ENCODE measurements at places on chromosomes 4 and X.

DNA sequence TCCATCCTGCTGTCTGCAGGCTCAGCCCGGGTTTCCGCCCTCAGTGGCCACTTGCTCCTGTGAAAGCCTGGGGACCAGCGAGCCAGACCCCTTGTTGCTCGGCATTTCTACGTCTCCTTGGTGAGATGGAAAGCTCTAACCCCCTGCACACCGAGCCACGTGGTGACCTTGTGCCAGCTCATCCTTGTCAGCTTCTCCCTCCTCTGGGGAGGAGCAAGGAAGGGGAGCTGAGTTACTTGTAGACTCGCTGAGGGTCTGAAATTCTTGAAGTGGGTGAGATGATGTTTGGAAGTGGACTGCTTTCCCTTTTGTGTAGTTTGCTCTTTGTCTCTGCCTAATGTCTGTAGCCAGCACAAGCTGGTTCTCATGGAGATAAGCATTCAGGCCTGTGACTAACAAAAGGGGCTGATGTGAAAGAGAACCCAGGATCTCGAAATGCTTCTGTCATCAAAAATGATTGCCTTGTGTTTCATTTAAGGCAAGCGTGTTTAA lies 29.3 kb downstream of the RGS12 start:
- DNase-seq = no peak

GRCh38 chr4:88659890-88660208 lies 37.8 kb downstream of the NAP1L5 start:
- DNase-seq = no peak

DNA sequence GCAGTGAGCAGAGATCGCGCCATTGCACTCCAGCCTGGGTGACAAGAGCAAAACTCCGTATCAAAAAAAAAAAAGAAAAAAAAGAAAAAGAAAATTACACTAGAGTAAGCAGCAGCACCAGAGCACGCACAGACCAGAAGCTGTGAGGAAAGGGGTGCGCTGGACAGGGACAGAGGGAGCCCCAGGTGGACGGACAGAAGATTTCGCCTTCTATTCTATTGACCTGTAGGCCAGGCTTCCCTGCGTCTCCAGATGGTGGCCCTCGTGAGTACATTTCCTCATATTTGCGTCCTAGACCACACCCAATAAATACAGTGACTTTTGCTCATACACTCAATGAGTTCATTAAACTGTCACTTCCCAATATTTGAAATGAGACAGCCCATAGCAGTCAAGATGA lies 19.1 kb downstream of the MTNR1A start:
- no peak for DNase-seq

DNA sequence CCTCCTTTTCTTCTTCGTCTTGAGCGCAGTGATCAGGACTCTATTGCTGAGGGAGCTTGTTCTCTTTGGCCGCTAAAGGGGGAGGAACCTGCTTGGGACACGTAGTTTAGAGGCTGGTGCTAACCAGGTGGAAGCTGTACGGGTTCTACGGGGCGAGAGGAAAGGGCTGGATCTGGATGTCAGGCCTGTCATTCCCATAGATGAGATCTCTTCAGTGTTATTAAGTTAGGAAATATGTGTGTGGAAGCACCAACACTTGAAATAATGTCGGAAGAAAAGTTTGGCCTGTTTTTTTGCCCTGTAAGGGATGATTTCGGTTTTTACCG lies 643 bp downstream of the SRP72 start:
- DNase-seq = no peak

GRCh38 chr4:127210893-127211649 lies 421.7 kb upstream of the INTU start:
- DNase-seq = no peak

GRCh38 chr4:147765121-147765529 lies 33.2 kb downstream of the ARHGAP10 start:
- no peak for DNase-seq

- no peak for DNase-seq
Measured at GRCh38 chr4:150310159-150310895, 232.1 kb downstream of the DCLK2 start.

- DNase-seq = no peak
Measured at GRCh38 chr4:34289489-34289888, 1954.8 kb downstream of the ARAP2 start.

GRCh38 chr4:157994863-157995262 lies 178.0 kb downstream of the GASK1B start:
- no peak for DNase-seq

DNA sequence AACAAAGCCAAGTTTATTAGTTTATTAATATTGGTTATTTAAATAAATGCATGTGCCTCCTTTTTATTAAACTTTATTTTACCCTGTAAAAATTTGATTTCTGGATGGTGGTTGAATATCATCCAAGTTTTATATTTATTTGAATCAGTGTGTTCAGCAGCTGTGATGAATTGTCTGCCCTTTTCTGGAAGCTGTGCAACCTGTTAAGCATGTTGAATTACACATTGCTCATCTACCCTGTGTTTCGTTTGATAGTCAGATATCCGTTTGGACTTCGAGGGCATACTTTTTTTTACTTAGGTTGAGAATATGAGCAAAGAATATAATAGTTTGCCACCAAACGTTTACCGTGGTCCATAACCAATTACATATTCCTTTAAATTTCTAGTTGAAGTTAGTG lies 95.8 kb upstream of the TENM3 start:
- no peak for DNase-seq

DNA sequence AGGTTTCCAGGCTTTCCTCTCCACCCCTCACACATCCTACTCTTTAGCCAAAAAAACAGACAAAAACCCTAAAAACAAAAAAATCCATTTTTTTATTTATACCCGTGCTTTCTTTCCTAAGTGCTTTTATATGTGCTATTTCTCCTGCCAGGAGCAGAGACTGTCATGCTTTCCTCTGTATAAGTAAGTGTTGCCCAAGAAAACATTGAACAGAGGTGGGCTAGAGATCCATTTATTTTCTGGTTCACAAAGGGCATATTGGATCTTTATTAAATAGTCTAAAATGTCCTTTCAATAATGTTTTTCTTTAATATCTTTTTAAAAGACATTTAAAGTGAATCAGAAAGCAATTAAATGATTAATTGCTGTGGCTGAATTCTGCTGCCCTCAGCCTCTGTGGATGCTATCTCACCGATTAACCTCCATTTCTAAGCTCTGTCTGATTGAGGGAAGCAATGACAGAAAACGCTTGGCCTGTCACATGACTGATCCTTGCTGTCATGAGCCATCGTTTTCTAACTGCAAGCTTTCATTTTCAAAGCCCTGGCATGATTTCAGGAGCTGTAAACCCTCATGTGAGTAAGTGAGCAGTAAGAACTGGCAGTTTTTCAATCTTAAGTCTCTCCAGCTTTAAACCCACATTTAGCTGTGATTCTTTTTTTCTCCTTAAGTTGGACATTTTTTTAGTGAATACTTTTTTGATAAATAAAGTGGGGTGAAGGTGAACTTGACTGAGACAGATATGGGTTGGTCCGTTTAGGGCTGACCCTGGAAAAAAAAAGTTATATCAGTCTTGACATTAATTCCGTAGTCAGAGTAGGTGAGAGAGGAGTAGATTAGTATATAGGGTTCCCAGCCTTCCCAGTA lies 180.7 kb upstream of the PGRMC2 start:
- no peak for DNase-seq

DNA sequence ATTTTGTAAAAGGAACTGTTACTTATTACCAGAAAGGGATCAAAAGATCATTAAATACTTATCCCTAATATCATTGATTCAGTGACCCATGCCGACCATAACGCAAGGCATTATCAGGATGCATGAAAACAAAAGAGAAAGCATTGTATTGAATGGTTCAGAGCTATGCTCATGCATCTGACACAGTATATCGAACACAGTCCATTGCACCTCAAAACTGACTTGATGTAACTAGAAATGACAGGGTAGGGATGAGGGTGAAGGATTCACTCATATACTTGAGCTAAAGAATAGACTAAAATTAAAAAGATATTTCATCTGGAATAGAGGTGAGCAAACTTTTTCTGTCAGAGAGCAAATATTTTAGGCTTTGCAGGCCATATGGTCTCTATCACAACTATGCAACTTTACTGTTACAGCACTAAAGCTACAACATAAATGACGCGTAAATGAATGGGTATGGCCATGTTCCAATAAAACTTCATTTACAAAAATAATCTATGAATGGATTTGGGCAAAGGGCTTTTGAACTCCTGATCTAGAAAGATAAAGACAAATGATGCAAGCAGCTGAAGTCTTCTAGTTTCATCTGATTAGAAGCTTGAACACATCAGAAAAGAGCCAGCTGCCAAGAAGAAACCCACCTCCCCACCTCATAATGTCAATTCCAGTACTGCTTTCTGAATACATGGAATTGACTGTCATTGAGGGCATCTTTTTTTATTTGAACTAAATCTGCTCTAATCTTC lies 12.9 kb upstream of the SPP1 start:
- no peak for DNase-seq

DNA sequence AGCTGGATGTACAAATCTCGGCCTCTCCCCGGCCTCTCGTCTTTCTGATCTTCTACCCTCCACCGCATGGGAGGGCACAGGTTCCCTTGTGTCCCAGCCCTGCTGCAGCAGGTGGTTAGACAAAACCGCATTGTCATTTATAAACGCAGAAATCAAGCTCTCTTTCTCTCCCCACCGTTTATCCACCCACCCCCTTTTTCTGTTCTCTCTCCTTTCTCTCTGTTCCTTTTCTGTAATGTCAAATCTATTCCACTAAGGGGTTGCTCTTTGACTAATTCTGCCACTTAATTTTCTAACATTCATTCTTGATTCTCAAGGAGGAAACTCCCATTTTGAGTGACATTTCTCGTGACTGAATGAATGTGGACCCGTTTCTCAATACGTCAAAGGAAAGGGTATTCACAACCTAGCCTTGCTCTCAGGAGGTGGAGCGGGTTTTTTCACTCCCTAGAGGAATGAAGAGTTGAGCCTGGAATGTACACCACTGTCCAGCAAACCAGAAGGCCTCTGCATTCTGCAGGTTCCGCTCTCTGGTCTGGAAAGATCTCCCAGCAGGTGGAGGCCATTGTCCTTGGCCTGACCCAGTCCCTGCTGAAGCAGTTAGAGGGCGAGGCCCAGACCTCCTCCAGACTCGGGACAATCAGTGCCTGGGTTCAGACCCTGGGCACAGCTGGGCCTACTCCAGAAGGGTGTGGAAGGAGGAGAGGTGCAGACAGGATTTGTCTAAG lies 70.9 kb upstream of the ENPP6 start:
- no peak for DNase-seq

DNA sequence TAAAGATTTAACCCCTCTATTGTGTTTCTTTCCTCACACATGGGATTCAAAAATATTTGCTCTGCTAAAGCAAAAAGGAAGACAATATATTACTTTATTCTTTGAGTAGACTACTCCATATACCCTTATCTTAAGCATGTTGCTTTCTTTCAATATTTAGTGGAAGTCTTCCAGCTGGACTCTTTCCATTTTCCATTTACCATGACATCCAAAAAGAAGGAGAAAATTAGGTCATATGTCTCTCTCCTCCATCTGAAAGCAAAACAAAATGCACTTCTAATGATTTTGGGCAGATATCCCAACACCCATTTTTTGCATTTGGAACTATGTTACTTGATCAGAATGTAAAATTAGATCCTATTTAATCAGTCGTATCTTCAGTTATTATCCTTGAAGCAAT lies 1336.5 kb downstream of the PCDH19 start:
- no peak for DNase-seq

DNA sequence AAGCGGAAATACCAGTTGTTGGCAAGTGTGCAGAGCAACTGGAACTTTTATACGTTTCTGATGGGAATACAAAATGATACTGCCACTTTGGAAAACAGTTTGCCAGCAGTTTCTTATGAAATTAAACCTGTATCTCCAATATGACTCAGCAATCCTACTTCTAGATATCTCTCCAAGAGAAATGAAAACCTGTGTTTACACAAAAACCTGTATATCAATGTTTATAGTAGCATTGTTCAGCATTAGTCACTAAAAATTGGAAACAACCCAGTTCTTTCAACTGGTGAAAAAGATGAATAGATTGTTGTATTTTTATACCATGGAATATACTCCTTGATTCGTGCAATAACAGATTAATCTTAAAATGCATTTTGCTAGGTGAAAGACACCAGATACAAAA lies 26.8 kb downstream of the ATP7A start:
- DNase-seq = no peak

GRCh38 chrX:39605183-39605582 lies 492.6 kb downstream of the BCOR start:
- no peak for DNase-seq

GRCh38 chr4:184099535-184099966 lies 118.1 kb downstream of the ENPP6 start:
- no peak for DNase-seq

DNA sequence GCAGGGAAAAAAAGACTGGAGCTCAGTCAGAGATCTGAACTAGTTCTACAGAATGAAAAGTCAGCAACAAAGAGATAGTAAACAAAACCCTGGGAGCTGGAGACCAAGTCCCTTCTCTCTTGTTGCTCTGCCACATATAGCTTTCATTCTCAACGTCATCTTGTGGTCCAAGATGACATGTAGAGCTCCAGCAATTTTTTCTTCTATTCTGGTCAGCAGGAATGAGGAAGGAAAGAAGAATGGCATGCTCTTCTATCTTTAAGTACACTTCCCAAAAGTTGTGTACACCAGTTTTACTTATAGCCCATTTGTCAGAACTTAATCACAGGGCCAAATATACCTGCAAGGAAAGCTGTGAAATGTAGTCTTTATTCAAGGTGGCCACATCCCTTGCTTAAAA lies 45.6 kb downstream of the RAP2C start:
- DNase-seq = no peak

GRCh38 chr4:85826060-85826678 lies 351.2 kb downstream of the ARHGAP24 start:
- no peak for DNase-seq

GRCh38 chrX:34343001-34343400 lies 210.9 kb upstream of the FAM47A start:
- DNase-seq = no peak

- no peak for DNase-seq
Measured at GRCh38 chrX:41409006-41409405, 38.1 kb upstream of the NYX start.

DNA sequence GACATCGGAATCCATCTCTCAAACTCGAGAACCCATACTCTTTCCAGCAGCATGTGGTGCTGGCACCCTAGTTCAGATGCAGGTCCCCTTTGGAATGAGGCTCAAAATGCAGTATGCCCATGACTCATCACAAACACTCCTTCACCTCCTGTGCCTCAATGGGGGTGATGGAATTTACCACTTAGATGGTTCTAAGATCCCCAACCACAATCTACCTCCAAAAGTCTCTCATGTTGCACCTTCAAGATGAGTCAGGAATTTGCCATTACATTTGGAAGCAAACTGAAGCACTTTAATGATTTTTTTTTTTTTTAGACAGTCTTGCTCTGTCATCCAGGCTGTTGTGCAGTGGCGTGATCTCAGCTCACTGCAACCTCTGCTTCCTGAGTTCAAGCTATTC lies 8.5 kb upstream of the MID1 start:
- no peak for DNase-seq

DNA sequence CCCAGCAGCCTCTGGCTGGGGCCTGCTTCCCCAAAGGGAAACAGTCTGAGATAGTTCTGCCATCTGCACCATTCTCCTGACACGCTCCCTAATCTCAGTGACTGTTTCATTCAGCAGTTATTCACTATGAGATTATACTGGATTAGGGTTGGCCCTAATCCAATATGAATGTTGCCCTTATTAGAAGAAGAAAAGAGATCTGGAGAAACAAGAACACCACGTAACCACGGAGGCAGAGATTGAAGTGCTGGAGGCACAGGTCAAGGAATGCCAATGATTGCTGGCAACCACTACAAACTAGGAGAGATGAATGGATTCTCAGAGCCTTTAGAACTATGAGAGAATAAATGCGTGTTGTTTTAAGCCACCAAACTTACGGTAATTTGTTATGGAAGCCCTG lies 7.4 kb downstream of the ACOX3 start:
- DNase-seq = no peak

GRCh38 chr4:114927881-114928280 lies 185.5 kb downstream of the NDST4 start:
- DNase-seq = no peak

Measured in NCI-H774 (cell line).